ENCODE measurements at places on chromosomes 4 and X.

GRCh38 chrX:124719060-124719459, 372.7 kb downstream of the SH2D1A start:
- no peak for DNase-seq

- DNase-seq, result no peak
These were observed 220.3 kb upstream of the SFRP2 start for GRCh38 chr4:154009191-154009590.

GRCh38 chrX:134718966-134719317, 60.7 kb upstream of the PLAC1 start:
- no peak for DNase-seq

GRCh38 chr4:20109391-20109790, 142.3 kb upstream of the SLIT2 start:
- no peak for DNase-seq

DNA sequence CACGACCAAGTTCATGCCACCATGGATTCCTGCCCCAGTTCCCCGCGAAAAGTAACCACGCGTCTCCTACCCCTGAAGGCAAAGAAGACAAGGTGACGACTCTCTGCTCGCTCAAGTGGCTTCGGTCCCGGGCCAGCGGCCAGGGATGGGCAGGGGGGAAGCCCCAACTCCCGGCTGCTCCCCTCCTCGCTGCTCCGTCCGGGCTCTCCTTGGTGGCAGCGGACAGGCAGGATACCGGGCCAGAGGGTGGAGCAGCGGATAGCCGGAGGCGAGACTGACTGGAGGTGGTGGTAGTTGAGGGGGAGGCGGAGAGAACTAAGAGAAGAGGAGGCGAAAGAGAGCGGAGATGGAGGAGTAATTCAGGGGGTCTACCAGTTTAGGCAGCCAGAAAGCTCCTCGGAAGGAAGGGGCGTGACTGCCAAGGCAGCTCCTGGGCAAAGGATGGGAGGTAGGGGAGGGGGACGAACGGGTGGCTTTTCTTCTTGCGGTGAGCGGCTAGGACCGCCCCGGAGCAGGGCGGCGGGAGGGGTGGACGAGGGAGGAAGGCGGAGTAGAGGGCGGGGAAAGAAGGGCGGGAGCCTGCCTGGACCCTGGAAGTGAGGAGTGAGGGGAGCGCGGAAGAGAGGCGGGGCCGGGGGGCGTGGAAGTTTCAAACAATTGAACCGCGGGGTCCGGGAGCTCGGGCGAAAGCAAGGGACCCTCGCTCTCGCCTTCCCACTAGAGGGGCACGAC, at the start of gene AMOT:
TSS of gene AMOT (minus strand) at position 450 of the 732 bp plus-strand sequence. CDS start 17,705 bp downstream, outside the sequence.
- peak; percentile 71 for DNase-seq

DNA sequence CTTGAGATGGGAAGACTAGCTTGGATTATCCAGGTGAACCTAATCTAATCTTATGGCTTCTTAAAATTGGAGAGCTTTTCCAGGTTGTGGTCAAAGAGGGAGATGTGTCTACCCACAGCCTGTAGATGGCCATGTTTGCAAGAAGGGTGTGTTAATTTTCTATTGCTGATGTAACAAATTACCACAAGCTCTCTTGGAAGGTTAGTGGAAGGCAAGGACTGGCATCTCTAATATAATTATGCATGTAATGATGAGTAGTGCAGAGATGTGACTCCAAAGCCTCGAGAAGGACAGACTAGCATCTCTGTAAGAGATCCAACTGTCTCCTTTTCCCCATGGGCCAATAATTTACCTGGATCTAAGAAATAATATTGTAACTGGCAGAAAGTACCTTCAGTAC, 3.2 kb upstream of the ADH1B start:
- no peak for DNase-seq

GRCh38 chr4:164876700-164877324, at the start of gene APELA:
Gene APELA (plus strand): TSS chr4:164877178. CDS start chr4:164877332, 154 bp downstream.
- no peak for DNase-seq

DNA sequence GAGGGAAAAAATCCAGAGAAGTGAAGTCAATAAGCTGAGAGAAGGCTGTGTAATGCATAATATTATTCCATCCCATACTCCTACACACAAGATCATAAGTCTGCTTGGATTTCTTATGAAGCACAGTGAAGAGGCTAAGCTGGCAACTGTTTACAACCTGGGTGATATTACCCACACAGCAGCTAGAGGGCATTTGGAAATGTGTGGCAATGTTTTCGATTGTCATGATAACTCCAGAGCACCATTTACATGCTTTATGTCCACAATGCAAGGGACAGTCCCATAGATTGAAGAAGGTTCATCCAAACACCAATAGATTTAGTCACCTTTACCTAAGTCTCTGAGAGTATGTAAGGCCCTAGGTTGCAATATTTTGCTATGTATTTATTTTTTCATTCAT, 412.2 kb downstream of the PPP3CA start:
- no peak for DNase-seq

GRCh38 chr4:170691168-170691567, 601.4 kb upstream of the AADAT start:
- DNase-seq, result no peak

DNA sequence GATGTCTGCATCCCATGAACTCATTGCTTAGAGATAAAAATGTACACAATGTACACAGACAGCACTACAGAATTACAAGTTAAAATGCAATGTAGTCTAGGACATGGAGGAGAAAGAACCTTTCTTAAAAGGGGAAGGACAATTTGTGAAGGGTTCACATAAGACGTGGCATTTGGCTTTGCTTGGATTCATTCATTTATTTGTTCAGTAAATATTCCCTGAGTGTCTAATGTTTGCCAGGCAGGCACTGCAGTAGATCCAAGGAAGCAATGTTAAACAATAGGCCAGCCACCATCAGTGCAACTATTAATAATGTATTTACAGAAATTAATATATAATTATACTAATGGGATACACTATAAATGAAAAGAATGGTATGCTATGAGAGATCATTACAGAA, 94.4 kb downstream of the GRIA2 start:
- DNase-seq, result no peak

- no peak for DNase-seq
These were observed 83.8 kb upstream of the BMPR1B start for GRCh38 chr4:94673961-94674360.

DNA sequence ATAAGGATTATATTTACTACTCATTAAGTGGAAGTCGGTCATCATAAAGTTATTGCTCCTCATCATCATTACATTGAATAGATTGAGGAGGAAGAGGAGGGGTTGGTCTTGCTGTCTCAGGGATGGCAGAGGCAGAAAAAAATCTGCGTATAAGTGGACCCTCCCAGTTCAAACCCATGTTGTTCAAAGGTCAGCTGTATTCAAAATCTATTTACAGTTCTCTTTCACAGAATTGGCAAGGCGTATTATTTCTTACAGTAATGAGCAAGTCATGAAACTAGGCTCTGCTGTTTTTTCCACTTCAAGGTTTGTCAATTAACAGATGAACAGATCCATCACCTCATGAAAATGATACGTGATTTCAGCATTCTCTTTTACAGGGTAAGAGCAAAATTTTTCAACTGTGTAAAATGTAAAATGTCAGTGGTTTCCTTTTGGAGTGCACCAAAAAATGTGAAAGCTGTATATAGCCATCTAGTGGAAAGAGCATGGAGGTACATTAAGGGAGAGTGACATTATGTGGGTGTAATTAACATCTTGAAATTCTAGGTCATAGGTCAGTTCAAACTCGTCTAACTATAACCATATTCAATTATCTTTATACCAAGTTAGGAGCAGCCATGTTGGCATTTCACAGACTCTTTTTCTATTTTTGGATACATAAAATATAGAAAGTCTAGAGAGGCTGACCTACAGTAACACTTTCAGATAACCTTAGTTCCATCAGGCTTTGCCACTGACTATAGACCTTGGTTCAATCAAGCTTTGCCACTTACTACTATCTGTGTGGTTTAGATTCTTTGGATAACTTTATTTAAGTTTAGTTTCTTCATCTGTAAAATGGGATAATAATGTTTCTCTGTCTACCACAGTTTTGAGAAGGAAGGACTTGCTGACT, 30.1 kb downstream of the NEIL3 start:
- no peak for DNase-seq

DNA sequence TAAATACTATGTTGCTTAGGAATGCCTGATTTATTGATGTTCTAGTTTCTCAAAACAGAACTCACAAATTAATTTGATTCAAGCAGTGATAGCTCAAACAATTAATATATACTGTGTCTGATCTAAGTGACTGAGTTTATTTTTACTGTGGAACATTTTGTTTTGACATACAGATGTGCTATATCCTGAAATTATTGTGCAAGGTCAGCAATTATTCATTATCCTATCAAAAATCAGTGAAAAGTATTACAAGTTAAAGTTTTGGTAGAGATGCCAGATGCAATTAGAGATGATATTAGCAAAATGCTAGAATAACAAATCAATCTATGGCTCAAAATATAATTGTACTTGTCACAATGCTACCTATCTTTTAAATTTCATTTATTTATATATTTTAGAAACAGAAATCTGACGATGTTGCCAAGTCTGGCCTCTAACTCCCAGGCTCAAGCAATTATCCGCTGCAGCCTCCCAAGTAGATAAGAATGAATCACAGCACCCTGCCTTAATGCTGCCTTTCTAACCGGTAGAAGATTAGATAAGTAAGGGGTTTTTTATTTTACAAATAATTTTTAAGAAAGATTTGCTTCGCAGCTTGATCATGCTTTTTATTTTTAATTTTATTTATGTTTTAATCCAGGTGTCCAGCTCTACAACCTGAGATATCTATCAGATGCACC, 825.5 kb upstream of the NDST4 start:
- DNase-seq, result no peak

GRCh38 chr4:85486425-85487086, 11.6 kb downstream of the ARHGAP24 start:
- DNase-seq, result no peak

- no peak for DNase-seq
These were observed 128.5 kb downstream of the LRBA start for GRCh38 chr4:150886597-150886996.

DNA sequence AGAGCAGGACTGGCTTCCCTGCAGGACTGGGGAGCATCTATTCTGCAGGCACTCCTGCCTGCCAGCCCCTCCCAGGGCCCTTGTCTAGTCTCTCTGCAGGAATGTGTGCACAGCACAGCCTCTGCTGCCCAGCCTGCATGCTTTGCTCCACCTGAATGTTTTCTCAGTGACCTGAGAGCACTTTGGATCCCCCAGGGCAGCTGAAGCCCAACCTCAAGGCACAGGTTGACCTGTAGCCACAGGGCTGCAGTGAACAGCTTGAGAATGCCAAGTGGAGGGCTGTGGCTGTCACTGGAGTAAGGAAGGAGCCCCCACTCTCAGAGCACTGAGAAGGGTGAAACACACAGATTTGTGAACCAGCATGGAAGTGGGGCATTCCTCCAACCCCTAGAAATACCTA, 760.2 kb downstream of the STIM2 start:
- DNase-seq, result no peak

DNA sequence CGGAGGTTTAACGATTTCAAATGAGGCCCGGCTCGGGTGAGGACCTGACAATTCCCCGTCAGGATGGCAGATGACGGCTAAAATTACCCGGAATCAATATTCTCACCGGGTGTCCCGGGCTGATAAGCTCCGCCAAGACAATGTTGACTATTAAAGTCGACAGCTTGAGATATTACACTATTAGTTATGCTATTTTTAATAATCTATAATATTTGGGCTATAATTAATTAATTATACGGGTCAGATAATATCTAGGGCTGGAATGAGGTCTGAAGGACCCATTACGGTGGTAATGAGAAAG, 9.4 kb upstream of the NKX1-1 start:
- no peak for DNase-seq

- DNase-seq, result no peak
These were observed 59.1 kb downstream of the EDNRA start for GRCh38 chr4:147539959-147540358.

- no peak for DNase-seq
These were observed 58.2 kb upstream of the DUSP21 start for GRCh38 chrX:44785652-44786051.

DNA sequence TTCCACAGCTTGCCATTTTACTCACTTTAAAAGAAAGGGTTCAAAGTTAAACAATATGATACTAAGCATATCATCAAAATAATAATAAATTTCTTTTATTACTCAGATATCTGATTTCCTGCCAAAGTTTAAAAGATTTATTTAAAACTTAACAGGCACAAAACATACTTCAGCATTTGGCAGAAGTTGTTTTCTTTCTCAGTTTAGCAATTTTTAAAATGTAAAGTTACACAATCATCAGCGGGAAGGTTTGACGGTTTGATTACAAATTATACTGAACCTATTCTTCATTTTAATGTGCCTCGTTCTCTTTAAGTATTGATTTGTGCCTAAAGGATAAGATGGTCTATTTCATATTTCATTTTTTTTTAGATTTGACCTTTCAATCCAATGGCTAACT, 227.2 kb downstream of the APBB2 start:
- DNase-seq, result no peak

DNA sequence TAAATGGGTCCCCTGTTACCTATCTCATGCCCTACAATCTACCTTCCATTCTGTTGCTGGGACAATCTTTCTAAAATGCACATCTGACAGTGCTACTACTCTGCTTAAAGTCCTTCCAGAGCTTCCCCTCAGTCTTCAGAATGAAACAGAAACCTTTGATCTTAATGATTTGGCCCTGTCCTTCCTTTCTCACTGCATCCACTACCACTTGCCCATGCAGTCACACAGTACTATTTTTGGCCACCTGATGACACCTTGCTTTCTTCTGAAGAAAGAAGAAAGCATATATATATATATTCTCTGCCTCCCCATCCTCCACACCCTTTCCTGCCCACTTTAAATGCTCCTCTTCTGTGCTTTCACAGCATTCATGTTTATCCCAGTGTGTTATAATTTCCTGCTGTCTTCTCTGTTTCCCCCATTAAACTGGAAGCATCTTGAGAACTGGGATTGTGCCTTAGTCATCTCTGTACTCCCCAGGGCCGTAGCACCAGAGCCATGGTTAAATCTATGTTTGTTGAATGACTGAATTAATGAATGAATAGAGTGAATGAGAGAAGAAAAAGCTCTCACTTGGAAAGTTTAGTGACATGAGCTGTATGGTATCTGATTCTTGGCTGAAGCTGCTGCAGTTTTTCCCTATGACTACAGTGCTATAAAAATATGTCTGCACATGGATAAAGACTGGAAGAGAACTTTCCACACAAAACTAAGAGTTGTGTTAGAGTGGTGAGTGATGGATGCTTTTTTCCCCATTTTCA, 56.2 kb downstream of the RTL9 start:
- no peak for DNase-seq

DNA sequence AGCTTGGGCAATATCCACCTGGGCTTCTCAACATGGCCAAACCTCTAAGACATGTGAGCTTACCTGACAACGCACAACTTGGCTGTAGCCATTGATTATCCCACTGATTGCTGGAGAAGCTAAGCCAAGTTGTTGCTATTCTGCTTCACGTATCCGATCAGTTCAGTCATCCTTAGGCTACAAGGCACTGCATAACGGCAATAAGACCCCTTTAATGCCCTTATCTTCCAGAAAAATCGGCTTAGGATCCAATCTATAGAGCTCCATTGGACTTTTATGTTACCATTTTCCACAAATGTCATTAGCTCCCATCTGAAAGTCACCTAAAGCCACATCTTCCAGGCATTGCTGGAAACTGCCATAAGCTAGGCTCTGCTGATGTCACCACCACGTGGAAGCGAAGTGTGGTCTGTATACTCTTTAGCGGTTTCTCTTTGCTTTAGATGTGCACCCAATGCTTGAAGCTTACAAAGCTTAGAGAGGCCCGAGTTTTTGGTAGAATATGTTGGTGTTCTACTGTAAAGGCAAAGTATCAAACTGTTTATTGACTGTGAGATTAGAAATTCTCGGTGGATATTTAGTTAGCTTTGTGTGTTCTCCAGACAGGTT, 163.1 kb downstream of the CPE start:
- no peak for DNase-seq

GRCh38 chr4:17324386-17324830, 187.5 kb downstream of the QDPR start:
- peak; percentile 23 for DNase-seq
